ENCODE measurements at places on chromosomes 2 and 18.

DNA sequence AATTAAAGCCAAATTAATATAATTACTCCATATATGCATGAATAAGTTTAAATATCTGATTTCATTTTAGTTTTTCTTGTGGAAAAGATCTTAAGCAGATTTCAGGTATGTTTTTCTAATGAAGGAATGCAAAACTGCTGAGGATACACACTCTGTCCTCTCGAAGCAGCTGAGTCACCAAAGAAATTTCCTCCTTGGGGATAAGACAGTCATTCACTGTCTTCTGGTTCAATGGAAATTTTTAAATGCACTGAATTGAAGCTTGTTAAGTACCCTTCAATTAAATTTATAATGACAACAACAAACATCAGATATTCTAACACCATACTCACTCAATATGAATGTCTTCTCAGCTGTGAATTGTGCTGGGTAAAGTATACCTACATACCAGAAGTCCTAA, 101.5 kb upstream of the DNER start:
- peak; percentile 22 for DNase-seq

- DNase-seq: no peak
Measured at GRCh38 chr2:84963692-84964405, 7.1 kb upstream of the KCMF1 start.

DNA sequence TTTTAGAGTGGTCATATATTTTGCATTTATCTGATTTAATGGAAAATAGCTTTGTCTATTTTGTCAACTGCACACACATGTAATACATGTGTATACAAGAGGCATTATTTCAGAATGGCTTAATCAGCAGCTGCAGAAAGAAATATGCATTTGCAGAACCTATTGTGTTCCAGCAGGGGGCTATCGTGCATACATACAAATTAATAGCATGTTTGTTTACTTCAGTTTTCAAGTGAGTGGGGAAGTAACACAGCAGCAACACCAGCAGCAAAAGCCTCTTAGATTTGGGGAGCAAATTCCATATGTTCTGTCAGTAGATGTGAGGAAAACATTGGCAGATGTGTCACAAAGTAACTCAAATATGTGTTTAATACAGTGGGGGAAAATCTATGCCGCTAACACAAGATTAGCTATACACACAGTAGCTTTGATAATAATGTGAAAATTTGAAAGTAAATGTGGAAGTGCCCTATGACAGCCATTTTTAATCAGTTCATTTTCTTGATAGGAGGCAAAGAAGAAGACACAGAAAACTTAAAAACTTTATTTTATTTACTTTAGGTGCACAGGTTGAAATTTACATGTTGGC, 218.1 kb downstream of the WDR7 start:
- peak; percentile 3 for DNase-seq

DNA sequence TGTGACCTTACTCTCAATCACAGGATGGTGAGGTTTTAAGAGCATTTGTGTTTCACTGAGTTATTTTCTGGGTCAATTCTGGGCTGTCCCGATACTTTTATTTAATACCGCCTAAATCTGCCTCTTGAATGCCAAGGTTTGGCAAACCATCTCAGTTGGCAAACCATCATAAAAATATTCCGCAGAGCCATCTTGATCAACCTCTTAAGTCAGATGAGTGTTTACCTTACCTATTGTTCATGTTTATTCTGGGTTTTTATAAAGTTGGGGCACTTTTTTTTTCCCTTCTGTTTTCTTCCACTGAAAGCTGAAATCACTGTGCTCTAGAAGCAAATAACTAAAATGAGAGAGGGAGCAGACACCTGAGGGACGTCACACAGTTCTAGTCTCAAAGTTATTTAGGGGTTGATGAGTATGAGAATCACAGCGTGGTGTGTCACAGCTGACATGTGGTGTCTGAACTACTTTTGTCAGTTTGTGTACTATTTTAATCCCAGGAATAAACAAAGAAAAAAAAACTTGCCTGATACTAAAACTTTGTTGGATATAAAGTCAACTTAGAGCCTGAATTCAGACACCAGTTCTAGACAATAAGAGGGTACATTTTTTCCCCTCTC, 48.6 kb downstream of the ETAA1 start:
- no peak for DNase-seq

DNA sequence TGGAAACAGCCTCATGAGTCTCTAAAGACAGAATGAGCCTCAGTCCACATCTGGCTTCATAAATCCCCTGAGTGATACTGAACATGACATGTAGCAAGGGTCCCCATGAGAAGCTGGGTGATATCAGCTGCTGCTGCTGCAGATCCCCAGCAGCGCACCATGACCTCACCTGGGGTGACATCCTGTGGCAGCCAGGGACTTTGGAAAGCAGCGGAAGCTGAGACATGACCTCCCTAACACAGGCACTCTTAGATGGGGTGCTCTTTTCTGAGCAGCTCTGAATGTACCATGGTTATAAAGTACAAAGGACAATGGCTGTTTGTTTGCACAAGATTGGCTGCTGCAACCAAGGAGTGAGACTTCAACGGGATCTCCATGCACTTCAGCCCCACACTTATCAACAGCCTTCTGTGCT, 74.7 kb upstream of the TMEM200C start:
- no peak for DNase-seq

GRCh38 chr2:156340804-156341451, 8.4 kb upstream of the NR4A2 start:
- DNase-seq: no peak

Data from HTR-8/SVneo (cell line).